ENCODE measurements at places on chromosomes 1 and 21.

GRCh38 chr1:24541711-24542346 lies 14.1 kb upstream of the NCMAP start:
- no peak for DNase-seq

GRCh38 chr1:152225678-152226077 lies 1.7 kb upstream of the HRNR start:
- no peak for DNase-seq

GRCh38 chr1:41950820-41951219 lies 32.1 kb upstream of the HIVEP3 start:
- no peak for DNase-seq

DNA sequence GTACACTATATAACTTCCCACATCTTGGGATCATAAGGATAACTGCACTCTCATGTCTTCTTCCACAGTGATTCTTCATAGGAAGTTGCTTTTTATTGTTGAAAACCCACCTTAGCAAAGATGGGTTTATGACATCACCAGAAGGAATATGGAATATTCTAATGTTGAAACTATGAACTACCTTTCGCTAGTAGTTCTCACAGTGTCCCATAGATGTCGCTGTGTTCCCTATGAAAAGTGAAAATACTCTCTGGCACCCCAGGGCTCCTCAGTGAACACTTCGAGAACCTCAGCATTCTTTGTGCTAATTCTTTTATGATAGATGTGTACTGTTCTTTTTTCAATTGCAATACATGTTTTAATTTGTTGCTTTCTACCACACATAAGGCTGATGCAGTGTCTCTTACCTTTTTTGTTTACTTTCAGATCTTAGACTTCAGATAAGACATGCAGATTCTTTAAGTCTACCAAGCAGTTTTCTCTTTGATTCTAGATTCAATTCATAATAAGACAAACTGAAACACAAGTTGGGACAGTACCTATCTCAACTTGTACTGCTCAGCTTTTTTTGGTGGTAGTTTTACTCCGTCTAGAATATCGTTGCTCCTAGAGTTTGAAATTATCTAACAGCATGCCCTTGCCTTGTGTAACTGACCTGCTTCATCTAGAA lies 90.8 kb downstream of the GTF2B start:
- DNase-seq: no peak

GRCh38 chr21:15653710-15654109 lies 76.1 kb upstream of the USP25 start:
- DNase-seq: no peak

- DNase-seq: no peak
Observed at GRCh38 chr1:220884109-220884980, 5.1 kb downstream of the HLX start.

DNA sequence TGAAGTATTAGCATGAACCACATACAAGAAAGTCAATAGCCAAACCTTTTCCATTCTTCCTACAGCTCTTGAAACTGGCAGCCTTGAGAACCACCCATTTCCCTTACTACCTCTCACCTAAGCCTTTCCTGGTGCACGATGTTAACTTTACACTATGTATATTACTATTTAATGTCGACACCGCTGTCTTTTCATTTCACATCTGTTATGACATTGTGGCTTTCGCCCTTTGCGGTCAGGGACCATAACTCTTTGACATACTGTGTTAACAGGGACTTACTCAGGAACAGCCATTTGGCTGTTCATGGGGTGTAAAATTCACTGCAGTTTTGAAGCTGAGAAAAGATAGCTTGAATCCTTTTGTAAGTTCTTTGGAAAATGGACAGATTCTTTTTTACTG lies 21.1 kb upstream of the GPR88 start:
- DNase-seq: no peak

- no peak for DNase-seq
Observed at GRCh38 chr1:151692226-151692625, 24.4 kb downstream of the CELF3 start.

- DNase-seq: no peak
Observed at GRCh38 chr1:164559342-164560051, 513 bp downstream of the PBX1 start.

DNA sequence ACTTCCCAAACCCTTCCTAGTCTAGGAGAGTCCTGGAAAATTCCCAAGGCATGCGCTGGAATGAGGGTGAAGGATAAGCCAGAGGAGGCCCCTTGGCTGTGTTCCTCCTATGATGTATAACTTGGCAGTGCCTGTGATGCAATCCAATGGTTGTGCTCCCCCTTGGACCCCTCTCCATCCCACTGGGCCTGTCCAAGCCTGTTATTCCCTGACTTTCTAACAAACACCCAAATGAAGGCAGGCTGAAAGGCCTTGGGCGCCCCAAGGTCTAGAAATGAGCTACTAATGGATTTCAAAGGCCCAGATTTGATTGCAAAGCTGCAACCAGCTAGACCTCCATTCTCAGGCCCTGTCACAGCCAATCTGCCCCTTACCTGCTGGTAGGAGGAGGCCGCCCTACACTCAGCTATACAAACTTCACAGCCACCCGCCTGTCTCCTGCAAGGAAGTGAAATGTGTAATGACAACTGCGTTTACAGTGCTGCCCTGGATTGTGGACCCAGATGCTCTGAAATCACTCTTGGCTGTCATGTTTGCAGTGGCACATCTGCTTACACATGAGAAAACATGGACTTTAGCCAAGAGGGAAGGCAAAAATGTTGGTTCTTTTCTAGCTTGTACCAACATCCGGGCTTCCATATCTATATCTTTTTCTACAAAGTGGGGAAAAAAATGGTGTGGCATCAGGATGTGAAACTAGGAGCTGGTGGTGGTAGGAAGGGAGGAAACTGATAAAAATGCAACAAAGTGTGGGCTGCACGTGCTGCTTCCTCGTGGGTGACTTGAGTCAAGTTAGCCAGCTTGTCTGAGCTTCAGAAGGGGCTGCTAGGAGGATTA lies 130.4 kb downstream of the TRABD2B start:
- no peak for DNase-seq

GRCh38 chr21:45130324-45130774 lies 56.0 kb downstream of the ADARB1 start:
- no peak for DNase-seq

DNA sequence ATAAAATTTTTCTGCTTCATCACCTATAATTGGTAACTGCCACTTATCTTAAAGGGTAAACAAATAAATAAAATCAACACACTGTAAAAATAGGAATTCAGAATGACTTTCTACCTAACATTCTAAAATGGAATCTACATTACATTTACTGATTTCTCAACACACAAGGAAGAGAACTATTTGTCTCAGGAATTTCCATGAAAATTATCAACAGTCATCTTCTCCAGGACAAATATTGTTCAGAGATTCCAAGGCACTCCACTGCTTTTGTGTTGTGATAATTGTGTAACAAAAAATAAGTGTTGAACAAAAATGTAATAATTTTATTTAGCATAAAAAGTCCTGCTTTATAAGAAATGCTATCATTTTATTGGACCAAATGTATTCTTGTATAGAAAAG lies 7.3 kb downstream of the ODF2L start:
- DNase-seq: no peak

Measured in NCI-H1436 treated with DMSO at 0.1 percent for 48 hours (cell line).